Activated T-cell treated with anti-CD3 and anti-CD28 coated beads for 24 hours (primary cell): ENCODE measurements at places on chromosomes 2 and 18.

DNA sequence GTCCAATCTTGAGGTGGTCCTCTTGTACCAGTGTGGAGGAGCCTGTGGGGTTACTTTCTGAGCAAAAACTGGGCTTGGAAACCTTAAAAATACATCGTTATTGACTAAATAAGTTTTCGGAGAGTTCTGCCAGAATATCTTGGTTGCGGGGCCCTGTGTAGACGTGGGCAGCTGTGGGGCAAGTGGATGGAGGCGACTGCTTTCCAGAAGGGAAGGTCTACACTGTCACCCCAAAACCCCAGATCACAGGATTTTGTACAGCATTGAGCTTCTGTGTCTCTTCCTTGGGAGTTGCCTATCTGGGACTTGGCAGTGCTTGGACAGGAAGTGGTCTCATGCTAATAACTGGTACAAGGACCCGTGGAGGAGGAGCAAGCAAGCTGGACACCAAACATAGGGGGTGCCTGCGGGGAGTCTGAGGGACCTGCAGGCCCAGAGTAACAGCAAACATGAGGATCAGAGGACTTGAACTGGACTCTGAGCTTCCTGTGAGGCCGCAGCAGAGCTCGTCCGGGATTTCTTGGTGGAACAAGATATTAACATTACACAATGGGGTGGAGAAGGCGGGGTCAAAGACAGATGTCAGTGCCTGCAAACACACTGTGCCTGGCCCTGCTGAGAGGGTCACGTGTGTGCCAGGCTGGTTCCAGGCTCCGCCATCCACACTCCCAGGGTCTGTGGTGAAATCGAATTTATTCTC lies 48.0 kb upstream of the CTLA4 start:
- no peak for DNase-seq

DNA sequence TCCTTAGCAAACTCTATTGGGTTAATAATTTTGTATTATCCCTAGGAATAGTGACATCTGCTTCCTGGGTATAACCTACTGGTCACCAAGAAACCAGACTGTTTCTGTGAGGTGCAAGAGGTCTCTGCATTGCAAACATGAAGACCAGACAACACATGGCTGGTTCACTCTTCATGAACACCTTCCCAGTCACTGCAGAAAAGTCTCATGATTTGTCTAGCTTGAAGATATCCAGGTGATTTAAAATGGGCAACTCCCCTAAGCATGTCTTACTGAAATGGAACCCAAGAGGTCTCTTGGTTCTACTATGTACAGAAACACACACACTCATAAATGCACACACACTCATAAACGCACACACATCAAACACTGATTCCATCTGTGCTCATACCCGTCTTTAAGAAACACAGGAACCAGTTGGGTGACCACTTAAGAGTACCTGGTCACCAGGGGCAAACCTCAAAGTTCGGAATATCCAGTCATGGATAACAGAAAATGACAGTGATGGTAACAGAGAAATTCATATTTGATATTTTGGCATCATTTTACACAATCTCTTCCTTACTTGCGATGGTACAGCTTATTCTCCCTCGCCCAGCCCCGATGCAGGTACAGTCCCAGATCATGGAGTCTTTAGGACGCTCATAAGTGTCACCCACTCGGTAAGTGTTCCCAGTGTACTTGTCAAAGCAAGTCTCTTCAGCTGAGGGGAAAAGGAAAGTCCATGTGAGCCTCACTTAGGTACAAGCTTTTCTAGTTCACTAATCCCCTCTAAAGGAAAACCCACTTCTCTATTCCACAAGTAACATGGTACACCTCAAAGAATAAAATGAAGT lies 2.9 kb downstream of the FN1 start:
- DNase-seq = no peak

- no peak for DNase-seq
These were observed 120.5 kb upstream of the CXCR4 start for GRCh38 chr2:136238286-136239078.

DNA sequence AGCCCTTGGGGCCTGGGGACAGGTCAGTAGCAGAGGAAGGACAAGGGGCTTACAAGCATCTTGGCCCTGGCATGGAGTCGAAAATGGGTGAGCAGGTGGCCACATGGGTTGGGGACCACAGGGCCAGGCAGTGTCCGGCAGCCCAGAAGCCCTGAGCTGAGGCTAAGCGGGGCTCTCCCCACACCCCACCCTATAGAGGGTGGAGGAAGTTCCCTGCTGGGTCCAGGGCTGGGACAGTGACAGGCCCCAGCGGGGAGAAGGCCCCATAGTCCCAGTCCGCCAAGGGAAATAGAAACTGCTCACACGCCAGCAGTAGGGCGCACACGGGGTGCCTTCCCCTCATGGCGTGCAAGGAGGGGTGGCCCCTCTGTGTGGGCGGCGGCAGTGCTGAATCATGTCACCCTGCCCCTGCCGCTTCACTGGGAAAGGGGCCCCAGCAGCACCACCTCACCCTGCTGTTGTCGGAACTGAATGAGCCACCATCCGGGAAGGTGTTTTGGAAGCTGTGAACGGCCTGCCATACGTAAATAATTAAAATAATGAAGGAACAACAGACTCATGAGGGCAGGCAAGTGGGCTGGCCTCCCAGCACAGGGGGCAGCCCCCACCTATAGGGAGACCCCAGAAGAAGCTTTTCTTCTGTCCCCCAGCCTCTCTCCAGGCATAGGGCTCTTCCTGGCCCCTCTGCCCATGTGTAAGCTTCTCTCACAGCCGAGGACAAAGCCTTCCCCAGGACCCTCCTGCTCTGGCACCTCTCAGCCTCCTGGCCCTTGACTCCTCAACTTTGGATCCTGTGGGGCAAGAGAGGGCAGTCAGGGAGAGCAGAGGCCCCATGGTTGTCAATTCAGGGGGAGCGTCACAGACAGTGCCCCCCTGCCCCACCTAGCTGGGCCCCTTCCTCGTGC lies 12.7 kb upstream of the DUSP2 start:
- DNase-seq = peak; percentile 94

- no peak for DNase-seq
These were observed 47.6 kb upstream of the TTC39C start for GRCh38 chr18:23966909-23967308.

DNA sequence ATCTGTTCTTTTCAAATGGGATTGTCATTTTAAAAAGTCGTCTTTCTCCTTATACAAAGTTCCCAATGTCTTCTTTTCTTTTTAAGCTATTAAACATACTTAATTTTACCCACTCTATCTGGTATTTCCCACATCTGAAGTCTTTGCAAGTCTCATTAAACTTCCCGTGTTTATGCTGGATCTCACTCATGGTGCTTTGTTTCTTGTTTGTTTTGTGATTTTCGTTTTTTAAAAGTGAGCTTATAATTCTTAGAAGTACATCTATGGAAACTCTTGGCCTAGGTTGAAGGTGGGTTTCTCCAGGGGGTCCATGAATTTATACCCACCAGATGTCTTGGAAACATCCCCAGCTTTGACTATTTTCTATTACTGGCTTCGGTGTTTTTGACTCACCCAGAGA lies 208.0 kb downstream of the FAM210A start:
- DNase-seq = no peak
